ENCODE measurements at places on chromosomes 12 and 14. TPM values are rescaled to one million over a fixed set of nuclear protein-coding genes. Genes with fewer than 3 reads are reported as not detected.

The KRT85 gene
- total RNA-seq, result not detected

The PRR13 gene
- 58.6 TPM for total RNA-seq

The COX8C gene
- total RNA-seq, result not detected

The FAIM2 gene
- total RNA-seq, result 6.6 TPM

The HOXC6 gene
- total RNA-seq, result 4.8 TPM

The SLC38A6 gene
- total RNA-seq, result 45.1 TPM

The DNAH10 gene
- total RNA-seq, result 0.88 TPM

All from placental pericyte (primary cell).